ENCODE measurements at places on chromosomes 12 and 14.

GRCh38 chr14:36362648-36363047 lies 42.2 kb upstream of the MBIP start:
- no peak for DNase-seq

- DNase-seq: no peak
These were observed 134.1 kb downstream of the NCOR2 start for GRCh38 chr12:124433147-124433874.

GRCh38 chr14:61836184-61836583 lies 74.0 kb downstream of the SNAPC1 start:
- no peak for DNase-seq

DNA sequence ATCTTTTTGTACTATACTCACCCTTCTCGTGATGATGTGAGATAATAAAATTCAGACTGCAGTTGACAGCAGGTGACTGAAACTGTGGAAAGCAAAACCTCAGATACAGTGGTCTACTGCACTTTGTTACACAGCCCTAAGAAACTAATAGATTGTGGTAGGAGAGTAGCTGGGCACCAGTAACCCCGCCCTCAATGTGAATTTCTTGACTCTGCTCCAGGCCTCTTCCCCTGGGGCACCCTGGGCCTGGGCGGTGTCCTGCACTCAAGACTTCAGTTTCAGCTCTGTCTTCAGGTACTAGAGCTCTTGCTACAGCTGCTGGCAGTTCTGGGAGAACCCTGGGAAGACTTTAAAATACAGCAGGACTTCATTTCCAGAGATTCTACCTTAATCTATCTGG lies 197.6 kb upstream of the AVPR1A start:
- no peak for DNase-seq

DNA sequence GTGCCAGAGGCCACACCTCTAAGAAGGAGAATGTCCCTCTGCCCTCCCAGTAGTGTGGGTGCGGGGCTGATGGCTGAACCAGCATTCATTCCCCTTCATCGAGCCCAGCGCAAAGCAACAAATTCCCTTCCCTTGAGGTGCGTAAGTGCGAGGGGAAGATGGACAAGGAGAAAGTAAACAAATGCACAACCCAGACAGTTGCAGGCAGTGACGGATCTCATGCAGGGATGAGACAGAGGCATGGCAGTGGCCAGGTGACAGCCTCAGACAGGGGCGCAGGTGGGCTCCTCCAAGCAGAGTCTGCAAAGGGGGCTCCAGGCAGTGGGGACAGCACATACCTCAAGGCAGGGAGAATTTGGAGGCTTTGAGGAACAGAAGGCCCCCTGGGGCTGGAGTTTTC lies 2.3 kb upstream of the MYL2 start:
- no peak for DNase-seq

DNA sequence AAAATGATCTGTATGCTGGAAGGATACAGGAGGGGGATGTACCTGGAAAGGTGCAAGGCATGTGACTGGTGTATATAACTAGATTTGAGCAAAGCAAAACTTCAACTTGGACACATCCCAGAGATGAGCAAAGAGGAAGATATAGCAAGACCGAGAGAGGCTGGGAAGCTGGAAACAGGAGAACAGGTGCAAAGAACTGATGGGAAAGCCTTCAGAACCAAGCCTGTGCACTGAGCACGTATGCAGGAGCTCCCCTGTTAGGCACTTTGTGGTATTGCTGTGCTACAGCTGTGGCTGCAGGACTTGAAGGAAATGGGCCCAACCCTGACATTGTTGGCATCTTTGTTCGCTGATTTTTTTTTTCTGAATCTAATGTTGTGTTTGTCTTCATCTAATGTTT lies 120.7 kb upstream of the PWP1 start:
- no peak for DNase-seq

- no peak for DNase-seq
These were observed 234.8 kb upstream of the FOXN3 start for GRCh38 chr14:89651805-89652204.

DNA sequence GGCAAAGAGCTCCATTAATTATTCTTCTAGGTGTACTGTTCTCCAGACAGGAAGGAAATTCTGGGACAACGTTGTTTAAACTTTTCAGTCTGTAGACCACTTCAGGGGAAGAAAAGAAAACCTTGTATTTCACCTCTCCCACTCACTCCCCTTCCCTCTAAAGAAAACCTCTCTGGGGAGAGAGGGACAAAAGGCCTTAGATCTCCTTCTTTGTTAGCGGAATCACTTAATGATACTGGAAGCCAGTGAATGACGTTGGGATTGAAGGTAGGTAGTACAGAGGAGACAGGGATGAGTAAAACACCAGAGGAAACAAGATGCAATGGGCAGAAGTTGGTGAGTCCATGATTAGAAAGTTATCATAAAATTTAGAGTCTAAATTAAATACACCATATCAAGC lies 38.7 kb upstream of the SGPP1 start:
- DNase-seq: no peak

DNA sequence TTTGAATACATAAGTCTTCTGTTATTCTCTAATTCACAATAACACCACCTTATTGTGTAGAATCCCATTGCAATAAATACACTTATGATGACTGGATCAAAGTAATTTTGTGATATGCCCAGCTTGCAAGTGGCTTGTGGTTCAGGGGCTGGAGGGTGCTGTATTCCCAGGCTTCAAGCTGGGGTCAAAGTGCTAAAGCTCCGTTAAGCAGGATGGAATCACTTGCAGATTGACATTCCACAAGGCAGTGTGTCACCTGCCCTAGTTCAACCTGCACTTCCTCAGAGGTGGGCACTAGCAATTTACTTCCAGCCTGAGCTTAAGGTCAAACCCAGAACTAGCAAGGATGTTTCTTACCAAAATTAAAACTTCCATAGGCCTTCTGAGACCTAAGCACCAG lies 166.6 kb downstream of the SSPN start:
- DNase-seq: no peak

GRCh38 chr12:3677609-3678008 lies 75.3 kb downstream of the CRACR2A start:
- DNase-seq: no peak

GRCh38 chr12:13313886-13314285 lies 117.4 kb downstream of the EMP1 start:
- DNase-seq: no peak

DNA sequence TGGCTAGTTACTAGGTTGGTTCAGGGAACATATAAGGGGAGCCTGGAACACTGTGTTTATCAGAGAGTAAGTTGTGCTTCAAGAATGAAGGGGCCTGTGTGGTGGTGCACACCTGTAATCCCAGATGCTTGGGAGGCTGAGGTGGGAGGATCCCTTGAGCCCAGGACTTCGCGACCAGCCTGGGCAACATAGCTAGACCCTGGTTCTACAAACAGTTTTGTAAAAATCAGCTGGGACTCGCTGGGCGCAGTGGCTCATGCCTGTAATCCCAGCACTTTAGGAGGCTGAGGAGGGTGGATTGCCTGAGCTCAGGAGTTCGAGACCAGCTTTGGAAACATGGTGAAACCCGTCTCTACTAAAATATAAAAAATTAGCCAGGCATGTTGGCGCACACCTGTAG lies 42.1 kb upstream of the GPR132 start:
- no peak for DNase-seq

- no peak for DNase-seq
These were observed 105.1 kb downstream of the KTN1 start for GRCh38 chr14:55684956-55685584.

GRCh38 chr12:102833687-102834441 lies 83.2 kb downstream of the PAH start:
- DNase-seq: no peak

DNA sequence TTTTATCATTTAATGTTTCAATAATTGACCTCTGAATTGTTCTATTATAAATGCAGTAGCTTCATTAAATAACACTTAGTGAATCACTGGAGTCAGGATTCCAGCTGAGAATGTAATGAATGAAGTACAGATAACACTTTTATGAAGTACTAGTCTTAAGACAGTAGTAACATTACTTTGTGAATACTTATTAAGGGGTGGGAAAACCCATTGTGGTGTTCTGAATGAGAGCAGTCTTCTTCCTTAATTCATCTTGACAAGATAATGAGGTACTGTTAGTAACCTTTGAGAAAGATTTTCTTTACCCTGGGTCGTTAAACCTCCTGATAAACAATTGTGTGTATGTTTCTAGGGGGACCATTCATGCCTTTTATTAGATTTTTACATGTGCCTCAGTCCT lies 12.7 kb downstream of the NUP107 start:
- no peak for DNase-seq

DNA sequence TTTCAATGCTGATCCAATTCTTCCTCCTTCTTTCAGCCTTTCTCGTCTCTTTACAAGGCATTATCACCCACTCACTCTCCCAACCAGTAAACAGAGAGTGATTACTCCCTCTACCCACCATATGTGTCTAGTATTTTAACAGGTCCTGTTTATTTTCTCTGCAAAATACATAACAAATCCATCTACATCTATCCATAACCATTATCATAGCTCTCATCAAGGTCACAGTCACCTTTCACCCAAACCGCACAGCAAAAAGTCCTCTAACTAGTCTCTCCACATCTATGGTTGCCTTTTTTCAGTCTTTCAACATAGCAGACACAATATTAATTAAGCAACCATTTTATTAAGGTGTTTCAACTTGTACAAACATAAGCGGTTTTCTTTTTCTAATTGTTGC lies 21.9 kb upstream of the RERG start:
- DNase-seq: no peak

DNA sequence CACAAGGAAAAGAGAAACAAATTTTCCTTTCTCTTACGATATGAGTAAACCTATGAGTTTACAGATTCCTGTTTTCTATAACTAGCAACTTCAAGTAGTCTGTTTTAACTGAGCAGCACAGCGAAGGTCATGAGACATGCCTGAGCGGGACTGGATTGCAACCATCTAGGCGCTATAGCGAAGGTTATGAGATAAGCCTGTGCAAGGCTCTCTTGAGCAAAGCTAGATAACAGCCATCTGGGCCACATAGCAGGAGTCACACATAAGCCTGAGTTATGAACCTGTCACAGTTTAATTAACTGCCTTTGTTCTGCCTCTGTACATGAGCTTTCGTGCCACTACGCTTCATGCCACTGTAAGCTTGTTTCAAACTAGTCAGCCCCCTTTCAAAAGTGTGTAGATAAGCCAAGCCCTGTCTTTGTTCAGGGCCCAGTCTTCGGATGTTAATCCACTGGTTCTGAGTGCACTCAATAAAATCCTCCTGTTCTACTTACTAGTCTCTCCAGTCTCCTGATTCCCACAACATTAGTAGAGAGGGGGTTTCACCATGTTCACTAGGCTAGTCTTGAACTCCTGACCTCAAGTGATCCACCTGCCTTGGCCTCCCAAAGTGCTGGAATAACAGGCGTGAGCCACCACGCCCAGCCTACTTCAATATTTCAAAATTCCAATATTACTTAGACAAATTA lies 47.1 kb downstream of the SEC23A start:
- peak; percentile 11 for DNase-seq

GRCh38 chr14:73759183-73759713 lies 45.1 kb upstream of the PNMA1 start:
- peak; percentile 71 for DNase-seq

- no peak for DNase-seq
These were observed 267.7 kb downstream of the RASSF9 start for GRCh38 chr12:85568395-85569103.

DNA sequence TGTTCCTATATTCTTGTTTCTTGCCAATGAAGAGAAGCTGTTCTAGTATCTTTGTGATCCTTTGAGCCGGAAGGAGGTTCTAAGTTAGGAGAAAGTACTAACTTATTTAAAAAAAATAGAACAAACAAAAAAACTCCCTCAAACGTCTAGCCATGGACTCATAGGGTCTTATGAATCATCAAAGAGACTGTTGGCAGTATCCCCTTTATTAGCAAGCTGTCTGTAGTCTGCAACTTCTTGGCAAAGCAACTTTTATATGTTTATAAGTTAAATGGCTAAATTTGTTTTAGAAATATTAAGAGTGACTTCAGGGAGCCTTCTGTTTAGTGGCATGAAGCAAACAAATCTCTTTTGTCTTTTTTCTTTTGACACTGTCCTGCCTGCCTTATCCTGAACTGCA lies 291.9 kb downstream of the FUT8 start:
- no peak for DNase-seq

- no peak for DNase-seq
These were observed 10.8 kb upstream of the TEX22 start for GRCh38 chr14:105387530-105387922.

DNA sequence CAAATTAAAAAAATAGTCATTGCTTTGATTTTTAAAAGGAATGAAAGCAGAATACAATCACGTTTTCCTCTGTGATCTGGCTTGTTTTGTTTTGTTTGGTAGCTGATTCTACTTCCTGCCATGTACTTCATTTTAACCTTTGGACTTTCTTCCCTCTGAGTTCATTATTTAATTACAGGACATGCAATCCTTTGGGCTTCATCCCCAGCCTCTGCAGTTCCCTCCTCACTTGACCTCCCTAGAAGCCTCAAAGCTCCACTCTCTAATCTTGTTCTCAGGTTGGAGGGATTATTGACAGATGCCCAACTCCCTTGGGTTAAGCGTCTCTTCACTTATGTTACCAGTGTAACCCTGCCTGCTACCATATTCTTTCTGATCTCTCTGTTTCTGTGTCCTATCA lies 967.9 kb upstream of the SEL1L start:
- DNase-seq: no peak

DNA sequence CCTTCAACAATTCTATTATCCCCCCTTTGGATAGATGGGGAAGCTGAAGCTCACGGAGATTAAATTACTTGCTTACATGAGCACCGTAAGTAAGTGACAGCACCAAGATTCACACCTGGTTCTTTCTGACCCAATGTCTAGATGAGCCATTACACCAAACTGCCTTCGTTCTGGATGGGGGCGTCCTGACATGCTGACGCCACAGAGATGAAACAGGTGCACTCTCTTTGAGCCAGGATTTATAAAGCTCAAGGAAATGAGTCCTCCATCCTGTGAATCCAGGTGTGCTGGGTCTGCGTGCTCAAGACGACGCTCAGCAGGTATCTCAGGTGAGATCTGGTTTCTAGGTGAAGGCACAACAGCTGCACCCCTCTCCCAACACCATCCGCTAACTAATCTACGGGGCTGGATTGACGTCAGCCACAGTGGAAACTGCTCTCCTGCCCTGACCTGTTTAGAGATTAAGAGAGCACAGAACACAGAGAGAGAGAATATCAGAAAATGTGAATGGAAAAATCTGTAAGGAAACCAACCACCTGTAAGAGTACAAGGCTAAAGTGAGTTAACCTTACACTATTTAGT lies 61.6 kb downstream of the KSR2 start:
- DNase-seq: no peak

DNA sequence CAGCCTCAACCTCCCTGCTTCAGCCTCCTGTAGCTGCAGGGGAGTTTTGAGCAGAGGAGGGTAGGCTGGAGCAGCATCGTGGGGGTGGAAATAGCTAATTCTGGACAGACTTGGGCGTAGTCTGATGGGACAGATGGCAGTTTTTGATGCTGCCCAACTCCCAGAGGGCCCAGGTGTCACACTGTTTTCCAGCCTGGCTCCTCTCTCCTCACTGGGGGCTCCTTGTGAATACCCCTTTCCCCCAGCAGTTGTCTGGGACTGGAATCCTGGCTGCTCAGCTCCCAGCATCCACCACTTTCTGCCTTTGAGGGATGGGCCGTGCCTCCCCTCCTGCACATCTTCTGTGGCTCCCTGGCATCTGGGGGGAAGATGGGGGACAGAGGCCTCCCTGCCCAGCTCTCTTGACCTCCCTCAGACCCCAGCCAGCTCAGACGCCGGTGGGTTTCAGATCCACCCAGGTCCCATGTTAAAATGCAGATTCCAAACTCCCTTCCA lies 34.0 kb downstream of the SH2B3 start:
- DNase-seq: no peak

GRCh38 chr12:123143736-123144461 lies 7.0 kb downstream of the PITPNM2 start:
- no peak for DNase-seq

Data from NCI-H226 (cell line).